ENCODE measurements at places on chromosomes 11 and 22. TPM values are rescaled to one million over a fixed set of nuclear protein-coding genes. Genes with fewer than 3 reads are reported as not detected.

CTSW gene
- not detected for total RNA-seq

KCNK4 gene
- total RNA-seq: not detected

DESI1 gene
- total RNA-seq: 38.0 TPM

TECTA gene
- 1.7 TPM for total RNA-seq

TRPM5 gene
- 0.09 TPM for total RNA-seq

CD59 gene
- 80.5 TPM for total RNA-seq

CFAP300 gene
- total RNA-seq: 6.4 TPM

VEGFB gene
- total RNA-seq: 62.7 TPM

OR6M1 gene
- total RNA-seq: not detected

MRGPRX4 gene
- not detected for total RNA-seq

GAS2 gene
- 3.4 TPM for total RNA-seq

NAV2 gene
- 14.1 TPM for total RNA-seq

MAJIN gene
- not detected for total RNA-seq

TMPRSS4 gene
- not detected for total RNA-seq

PISD gene
- total RNA-seq: 29.2 TPM

PANX3 gene
- total RNA-seq: not detected

RAB36 gene
- 13.5 TPM for total RNA-seq

OOSP4A gene
- total RNA-seq: not detected

YAP1 gene
- 142 TPM for total RNA-seq

MS4A6A gene
- total RNA-seq: not detected

SLC5A12 gene
- 3.4 TPM for total RNA-seq

CARNS1 gene
- 0.07 TPM for total RNA-seq

ART1 gene
- total RNA-seq: not detected

MALAT1 gene
- total RNA-seq: 5,409 TPM

LDHAL6A gene
- total RNA-seq: not detected

OR51B5 gene
- not detected for total RNA-seq

XRRA1 gene
- 8.3 TPM for total RNA-seq

OR5B21 gene
- not detected for total RNA-seq

SCUBE1 gene
- 12.1 TPM for total RNA-seq

ABCC8 gene
- total RNA-seq: 6.1 TPM

C11orf98 gene
- total RNA-seq: 115 TPM

SAA4 gene
- not detected for total RNA-seq

KLHDC7B gene
- total RNA-seq: 0.05 TPM

CSNK2A3 gene
- 0.82 TPM for total RNA-seq

SMIM35 gene
- not detected for total RNA-seq

ANO9 gene
- total RNA-seq: not detected

HEPN1 gene
- not detected for total RNA-seq

HORMAD2 gene
- not detected for total RNA-seq

OPCML gene
- total RNA-seq: 0.91 TPM

PIK3C2A gene
- 76.8 TPM for total RNA-seq

MOGAT2 gene
- total RNA-seq: not detected

GSTT2B gene
- 2.1 TPM for total RNA-seq

TRIM22 gene
- 3.1 TPM for total RNA-seq
